ENCODE measurements at places on chromosomes 16 and 17.

- DNase-seq, result peak; percentile 70
These were observed 17.9 kb downstream of the UTP4 start for GRCh38 chr16:69150146-69150865.

GRCh38 chr17:4833941-4834680 is 971 bp downstream of the MINK1 start:
- DNase-seq, result no peak

DNA sequence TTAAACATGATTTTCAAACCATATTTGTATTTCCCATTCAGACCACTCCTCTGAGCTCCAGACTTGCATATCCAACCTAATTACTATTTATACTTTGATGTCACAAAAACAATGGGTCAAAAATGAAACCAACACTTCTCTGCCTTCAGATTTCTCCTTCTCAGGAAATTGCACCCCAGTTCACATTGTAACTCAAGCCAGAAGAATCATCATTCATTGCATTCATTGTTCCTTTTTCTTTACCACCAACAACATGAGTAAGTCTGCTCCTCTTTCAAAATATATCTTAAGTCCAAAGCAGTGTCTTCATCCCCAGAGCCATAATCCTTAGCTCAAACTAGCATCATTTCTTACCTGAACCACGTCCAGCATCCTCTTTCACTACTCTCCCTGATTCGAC is 2.6 kb upstream of the AKAP1 start:
- DNase-seq, result no peak

- peak; percentile 94 for DNase-seq
These were observed 19.3 kb upstream of the ADGRG3 start for GRCh38 chr16:57648581-57649442.

- DNase-seq, result no peak
These were observed 150.4 kb upstream of the CIBAR2 start for GRCh38 chr16:85262558-85263238.

- peak; percentile 34 for DNase-seq
These were observed 9.3 kb downstream of the NUBP1 start for GRCh38 chr16:10752843-10753523.

GRCh38 chr16:76579277-76579922 is 302.2 kb downstream of the CNTNAP4 start:
- no peak for DNase-seq

DNA sequence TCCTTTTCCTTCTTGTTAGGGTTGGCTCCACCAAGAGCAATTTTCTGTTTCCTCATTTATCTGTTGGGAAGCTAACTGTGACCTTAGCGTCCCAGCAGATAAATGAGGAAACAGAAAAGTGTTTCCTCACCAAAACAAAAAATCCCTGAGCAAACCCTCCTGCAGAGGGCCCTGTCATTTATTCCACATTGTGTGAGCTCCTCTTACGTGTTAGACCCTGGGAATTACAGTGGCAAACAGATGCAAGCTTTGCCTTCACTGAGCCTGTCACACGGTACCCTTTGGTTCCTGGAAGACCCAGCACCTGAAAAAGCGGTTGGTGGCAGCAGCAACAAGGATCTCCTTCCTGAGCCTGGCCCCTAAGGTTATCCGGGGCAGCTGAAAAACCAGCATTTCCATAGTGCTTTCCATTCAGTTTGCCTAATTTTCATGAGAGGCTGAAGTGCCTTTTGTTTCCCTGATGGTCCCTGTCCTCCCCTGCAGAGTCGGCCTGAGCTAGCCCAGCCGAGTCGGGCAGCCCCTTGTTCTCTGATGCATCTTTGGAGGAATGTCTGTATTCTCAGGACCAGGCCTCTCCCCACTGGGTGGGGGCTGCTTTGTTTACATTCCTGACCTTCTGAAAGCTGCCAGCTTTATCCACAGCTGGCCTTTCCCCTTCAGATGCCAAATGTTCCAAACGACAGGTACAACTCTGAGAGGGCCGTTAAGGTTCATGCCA is 34.7 kb downstream of the YPEL2 start:
- no peak for DNase-seq

DNA sequence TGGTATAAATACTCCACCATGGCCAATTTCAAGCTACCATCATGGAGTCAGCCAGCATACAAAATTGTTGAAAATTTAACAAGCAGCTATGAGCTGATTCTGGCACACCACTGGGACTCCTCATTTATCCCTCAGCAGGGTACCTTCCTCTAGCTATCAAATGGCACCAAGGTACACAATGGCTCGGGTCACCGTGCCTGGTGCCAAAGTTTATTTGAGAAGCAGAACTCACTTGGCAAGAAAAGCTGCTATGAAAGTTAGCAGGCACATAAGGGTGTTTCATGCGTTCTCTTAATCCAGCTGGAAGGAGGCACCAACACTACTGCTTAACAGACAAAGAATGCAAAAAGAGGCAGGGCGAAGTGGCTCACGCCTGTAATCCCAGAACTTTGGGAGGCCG is 51.6 kb downstream of the IKZF3 start:
- no peak for DNase-seq

DNA sequence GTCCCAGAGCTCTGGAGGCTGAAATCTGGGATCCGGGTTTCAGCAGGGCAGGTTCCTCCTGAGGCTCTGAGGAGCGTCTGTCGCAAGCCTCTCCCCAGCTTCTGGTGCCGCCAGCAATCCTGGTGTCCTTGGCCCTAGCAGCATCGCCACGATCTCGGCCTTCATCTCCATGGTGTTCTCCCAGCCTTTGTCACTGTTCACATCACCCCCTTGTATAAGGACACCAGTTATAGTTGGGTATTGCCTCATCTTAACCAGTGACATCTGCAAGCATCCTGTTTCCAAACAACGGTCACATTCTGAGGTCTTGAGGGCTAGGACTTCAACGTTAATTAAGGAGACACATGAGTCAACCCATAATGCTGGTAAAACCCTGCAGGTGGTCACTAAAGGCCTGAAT is 2.8 kb upstream of the PPP1R27 start:
- DNase-seq, result no peak

DNA sequence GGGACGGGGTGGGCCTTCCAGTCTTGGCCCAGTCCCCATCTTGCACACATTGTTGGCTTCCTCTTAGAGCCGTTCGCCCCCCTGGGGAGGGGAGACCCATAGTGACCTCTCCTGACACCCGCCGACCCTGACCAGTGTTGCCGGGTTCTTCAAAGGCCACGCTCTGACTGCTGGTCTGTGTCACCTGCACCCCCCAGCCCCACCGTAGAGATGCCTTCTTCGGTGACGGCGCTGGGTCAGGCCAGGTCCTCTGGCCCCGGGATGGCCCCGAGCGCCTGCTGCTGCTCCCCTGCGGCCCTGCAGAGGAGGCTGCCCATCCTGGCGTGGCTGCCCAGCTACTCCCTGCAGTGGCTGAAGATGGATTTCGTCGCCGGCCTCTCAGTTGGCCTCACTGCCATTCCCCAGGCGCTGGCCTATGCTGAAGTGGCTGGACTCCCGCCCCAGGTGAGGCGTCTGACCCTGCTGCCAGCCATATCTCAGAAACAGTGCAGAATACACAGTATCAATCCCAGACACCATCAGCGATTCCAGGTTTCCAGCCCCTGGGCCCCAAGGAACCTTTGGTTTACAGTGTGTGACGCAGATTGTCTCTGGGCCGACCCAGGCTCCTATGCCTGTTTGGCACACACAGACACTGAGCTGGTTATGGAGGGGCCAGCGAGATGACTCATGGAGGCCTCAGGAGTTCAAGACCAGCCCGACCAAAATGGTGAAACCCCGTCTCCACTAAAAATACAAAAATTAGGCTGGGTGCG is 1.3 kb downstream of the SLC26A11 start:
- no peak for DNase-seq

DNA sequence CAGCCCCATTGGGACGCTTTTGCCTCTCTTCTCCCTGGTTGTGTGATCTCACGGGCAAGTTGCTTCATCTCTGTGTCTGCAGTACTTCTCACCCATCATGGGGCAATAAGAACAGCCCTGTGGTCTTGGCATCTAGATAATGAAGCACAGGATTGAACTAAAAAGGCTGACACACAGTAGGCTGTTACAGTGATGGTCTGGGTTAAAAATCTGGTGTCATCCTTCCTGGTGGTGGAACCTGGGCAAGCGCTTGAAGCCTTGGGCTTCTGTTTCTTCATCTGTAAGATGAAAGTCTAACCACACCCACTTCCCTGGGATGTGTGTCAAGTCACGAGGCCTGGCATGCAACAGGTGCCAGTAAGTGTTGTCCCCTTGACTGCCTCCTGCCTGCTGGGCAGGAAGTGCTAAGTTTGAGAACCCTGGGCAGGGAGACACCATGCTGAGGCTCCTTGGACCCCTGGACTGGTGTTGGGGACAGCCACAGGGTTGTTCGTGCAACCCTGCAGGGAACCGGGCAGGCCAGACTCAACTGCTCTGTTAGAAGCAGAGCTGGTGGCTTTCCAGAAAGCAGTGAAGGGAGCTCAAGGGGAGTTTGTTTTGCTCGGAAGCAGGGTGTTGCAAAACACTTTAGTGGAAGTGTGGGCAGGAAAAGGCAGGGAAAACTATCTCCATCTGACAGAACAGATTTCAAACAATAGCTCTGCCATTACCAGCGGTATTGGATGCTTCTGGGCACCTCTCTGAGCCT is 5.9 kb upstream of the MAP2K3 start:
- DNase-seq, result no peak

- DNase-seq, result no peak
These were observed 3.0 kb upstream of the PIK3R5 start for GRCh38 chr17:8968503-8968902.

DNA sequence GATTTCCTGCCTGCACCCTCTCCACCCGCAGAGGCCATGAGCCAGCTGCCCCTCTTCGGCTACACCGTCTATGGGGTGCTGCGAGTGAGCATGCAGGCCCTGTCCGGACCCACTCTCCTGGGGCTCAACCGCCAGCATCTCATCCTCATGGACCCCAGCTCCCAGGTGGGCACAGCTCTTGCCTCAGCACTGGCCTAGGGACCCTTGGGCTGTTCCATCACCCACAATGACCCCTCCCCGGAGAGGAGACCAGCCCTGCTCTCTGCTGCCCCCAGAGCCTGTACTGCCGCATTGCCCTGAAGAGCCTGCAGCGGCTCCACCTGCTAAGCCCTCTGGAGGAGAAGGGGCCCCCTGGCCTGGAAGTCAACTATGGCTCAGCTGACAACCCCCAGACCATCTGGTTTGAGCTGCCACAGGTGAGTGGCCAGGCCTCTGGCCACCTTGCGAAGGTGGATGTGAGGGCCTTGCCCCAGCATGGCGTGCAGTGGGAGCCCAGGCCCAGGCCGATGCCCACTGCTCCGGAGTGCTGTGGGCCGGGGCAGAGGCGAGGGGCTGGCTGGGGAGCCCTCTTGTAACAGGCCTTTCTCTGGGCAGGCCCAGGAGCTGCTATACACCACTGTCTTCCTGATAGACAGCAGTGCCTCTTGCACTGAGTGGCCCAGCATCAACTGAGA is 7.3 kb upstream of the SMIM5 start:
- peak; percentile 78 for DNase-seq

DNA sequence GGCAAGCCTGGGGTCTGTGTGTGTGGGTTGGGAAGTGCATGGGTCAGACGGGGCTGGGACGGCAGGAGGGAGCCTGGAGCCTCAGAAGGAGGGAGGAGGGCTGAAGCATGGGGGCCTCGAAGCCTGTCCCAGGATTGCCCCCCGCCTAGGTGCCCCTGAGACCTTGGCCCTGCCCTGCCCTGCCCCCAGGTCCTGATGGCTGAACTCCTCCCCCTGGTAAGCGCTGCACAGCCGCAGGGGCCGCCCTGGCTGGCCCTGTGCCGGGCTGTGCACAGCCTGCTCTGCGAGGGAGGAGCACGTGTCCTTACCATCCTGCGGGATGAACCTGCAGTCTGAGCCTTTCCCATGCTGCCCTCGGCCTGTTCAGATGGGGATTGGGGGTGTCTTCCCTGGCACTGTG is 4.4 kb downstream of the TEDC2 start:
- DNase-seq, result no peak

GRCh38 chr17:71085238-71086033 is 916.1 kb downstream of the KCNJ2 start:
- no peak for DNase-seq

DNA sequence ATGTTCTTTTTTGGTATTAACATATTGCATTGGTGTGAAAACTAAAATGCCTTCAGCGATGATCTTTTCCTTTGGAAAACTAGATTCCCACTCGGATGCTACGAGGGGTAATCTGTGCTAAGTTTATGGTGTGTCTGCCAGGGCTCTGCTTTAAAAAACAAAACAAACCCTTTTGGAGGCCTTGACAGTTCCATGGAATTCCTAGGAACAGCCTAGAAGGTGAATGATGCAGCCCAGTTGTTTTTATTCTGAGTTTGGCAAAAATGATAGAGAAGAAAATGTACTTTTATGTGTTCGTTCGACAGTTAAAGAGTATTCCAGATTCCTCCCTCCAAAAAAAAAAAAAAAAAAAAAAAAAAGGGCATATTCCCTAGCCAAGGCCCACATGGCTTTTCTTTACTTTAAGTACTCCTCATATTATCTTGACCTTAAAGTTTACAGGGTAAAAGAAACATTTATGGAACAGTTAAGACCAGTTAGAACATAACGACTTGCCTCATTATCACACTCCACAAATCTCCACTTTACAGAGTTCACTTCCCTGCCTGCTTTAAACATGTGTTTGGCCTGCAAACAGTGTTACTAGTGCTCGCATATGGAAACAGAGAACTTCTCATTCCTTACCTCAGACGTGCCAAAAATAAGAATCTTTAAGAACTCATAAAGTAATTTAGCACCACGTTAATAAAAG is 159.1 kb downstream of the WWOX start:
- no peak for DNase-seq

DNA sequence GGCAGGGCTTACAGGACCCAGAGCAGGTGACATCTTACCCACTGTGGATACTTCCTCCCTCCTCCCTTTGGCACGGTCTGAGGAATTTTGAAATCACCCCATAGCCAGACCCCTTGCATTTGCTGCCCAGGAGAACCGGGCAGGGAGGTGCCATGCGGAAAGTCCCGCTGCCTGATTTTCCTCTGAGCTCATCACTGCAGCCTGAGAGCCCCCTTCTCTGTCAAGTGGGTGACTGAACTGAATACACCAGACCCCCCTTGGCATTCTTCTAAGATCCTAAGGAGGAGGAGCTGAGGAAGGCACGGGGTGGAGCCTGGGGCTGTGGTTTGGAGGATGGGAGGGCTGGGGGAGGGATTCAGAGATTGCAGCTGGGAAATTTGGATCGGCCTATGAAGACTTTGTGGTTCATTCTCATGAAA is 173.4 kb downstream of the RAB11FIP4 start:
- no peak for DNase-seq

DNA sequence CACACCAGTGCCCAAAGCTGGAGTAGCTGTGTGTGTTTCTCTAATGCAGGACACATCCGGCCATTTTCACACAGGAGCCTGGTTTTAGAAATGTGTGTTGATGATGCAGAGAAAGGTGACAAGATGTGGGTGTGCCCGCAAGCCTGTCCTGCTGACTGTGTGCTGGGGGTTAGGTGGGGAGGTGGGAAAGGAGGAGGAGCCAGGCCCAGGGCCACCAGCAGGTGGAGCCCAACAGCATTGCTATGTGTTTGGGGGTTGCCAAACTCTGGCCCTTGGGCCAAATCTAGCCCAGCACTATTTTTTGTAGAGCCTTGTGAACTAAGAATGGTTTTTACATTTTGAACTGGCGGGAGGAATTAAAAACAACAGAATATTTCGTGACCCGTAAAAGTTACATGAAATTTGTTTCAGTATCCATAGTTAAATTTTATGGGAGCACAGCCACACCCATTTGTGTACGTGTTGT is 61.7 kb upstream of the LGALS9 start:
- DNase-seq, result peak; percentile 71

Data from GM13977 (cell line).